ENCODE measurements at places on chromosomes 12 and 14. TPM values are rescaled to one million over a fixed set of nuclear protein-coding genes. Genes with fewer than 3 reads are reported as not detected.

Gene PRKD1
- 2.7 TPM for total RNA-seq

DNA sequence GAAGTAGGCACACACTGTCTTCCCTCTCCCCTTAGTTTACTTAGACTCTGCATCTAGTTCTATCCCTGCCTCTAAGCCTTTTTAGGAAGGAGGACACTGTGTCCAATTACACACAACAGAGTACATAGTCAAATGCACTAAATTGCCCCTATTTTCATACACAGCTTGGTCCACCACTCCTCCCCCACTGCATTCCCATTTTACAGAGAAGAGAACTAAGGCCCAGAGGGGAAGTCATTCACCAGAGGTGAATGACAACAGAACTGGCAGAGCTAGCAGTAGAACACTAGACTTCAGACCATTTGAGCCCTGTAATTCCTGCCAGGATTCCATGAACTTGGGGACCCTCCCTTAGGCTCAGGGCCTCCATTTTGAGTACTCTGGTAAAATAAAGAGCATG, 1.1 kb upstream of the JPH4 start:
- peaks cover 6% of the 10 kb centered on the region for H3K36me3 ChIP-seq
- no peak for DNase-seq
- H3K27me3 ChIP-seq = peaks cover 7% of the 10 kb centered on the region

Gene DPPA3
- total RNA-seq = 2.0 TPM

Gene GLIPR1L2
- 0.09 TPM for total RNA-seq

GRCh38 chr12:120041386-120042231, 52.6 kb downstream of the BICDL1 start:
- no peaks in the 10 kb centered on the region for H3K27me3 ChIP-seq
- no peaks in the 10 kb centered on the region for H3K36me3 ChIP-seq
- no peak for DNase-seq
- H3K4me3 ChIP-seq = no peak overlapping the region

Gene MUCL1
- not detected for total RNA-seq

DNA sequence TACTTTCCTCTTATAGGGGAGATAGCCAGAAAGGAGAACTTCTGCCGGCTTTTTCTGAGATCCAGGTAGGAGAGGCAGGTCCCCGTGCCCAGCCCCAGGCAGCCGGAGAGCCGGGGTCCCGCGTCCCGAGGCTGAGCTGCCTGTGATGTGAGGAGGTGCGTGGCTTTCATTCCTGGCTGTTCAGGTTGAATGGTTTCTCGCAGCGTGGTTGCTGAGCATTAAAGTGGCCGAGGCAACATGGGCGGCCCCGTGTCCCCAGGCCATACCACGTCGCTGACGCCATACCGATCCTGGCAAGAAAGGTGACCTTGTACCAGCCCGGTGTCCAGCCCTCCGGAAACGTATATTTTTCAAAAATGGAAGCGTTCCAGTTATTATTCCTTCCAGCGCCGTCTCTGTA, 116.7 kb upstream of the MYL2 start:
- H3K4me3 ChIP-seq = no peak overlapping the region
- H3K4me1 ChIP-seq = no peaks in the 10 kb centered on the region
- no peak for DNase-seq
- H3K27me3 ChIP-seq = peaks cover 11% of the 10 kb centered on the region
- no peak overlapping the region for H3K27ac ChIP-seq
- H3K36me3 ChIP-seq = peaks cover 6% of the 10 kb centered on the region

DNA sequence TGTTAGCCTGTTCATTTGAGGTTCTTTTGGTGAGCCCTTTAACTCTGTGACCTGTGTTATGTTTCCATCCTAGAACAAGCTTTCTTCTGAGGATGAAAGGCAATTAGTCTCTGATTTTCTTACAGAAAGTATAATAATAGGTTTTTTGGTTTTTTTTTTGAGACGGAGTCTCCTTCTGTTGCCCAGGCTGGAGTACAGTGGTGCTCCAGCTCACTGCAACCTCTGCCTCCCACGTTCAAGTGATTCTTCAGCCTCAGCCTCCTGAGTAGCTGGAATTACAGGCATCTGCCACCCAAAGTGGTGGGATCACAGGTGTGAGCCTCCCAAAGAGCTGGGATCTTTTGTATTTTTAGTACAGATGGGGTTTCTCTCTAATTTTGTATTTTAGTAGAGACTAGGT, 52.7 kb upstream of the SYNE2 start:
- H3K27ac ChIP-seq = no peak overlapping the region
- no peaks in the 10 kb centered on the region for H3K36me3 ChIP-seq
- H3K4me1 ChIP-seq = no peaks in the 10 kb centered on the region

DNA sequence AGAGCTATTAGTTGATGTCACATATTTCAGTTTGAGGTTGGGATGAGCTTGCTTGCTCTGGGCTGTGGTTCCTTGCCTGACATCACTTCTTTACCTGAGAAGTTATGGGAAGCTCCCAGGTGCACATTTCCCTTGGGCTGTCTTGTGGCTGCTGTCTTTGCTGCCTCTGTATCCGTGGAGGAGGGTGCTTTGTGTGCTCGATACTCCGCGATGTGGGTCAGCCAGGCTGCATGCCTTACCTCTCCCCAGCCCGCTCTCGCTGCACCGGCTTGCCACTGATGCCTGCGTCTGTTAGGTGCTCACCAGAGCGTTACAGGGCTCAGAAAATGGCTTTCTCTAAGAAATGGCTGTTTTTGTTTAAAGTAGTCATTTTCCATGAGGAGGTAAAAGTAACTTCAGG, 19.6 kb downstream of the PELI2 start:
- peak; percentile 34 for DNase-seq
- H3K4me3 ChIP-seq = peak overlapping the region; percentile 53
- H3K36me3 ChIP-seq = no peaks in the 10 kb centered on the region
- H3K27me3 ChIP-seq = no peaks in the 10 kb centered on the region

DNA sequence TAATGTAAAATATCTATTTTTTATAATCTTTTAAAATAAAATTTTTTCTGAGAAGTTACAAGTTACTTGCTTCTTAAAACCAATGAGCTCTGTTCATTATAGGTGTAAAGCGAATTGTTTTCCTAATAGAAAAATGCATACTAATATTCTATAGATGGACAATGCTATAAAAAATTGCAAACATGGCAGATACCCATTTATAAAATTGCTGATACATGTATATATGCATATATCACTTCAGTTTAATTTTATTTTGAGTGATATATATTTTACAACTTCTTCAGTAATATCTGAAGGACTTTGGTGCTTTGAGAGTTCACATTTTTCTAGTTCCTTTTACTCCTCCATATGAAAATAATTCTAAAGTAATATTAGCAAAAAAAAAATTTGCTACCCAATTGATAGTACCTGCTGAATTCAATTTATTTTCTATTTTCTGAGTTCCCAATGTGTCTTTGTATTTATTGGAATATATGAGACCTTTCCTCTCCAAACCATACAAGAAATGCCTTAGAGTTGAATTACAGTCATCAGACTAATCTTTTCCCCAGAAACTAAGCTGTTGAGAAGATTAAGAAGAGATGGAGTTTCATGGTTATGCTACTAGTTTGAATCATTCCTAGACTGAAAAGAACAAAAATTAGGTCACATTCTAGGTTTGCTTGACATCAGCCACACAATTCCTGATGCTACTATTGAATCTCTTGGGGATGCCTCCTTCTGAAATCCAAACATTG, 1937.5 kb upstream of the SEL1L start:
- H3K4me1 ChIP-seq = no peaks in the 10 kb centered on the region
- H3K27ac ChIP-seq = no peak overlapping the region
- H3K4me3 ChIP-seq = no peak overlapping the region

DNA sequence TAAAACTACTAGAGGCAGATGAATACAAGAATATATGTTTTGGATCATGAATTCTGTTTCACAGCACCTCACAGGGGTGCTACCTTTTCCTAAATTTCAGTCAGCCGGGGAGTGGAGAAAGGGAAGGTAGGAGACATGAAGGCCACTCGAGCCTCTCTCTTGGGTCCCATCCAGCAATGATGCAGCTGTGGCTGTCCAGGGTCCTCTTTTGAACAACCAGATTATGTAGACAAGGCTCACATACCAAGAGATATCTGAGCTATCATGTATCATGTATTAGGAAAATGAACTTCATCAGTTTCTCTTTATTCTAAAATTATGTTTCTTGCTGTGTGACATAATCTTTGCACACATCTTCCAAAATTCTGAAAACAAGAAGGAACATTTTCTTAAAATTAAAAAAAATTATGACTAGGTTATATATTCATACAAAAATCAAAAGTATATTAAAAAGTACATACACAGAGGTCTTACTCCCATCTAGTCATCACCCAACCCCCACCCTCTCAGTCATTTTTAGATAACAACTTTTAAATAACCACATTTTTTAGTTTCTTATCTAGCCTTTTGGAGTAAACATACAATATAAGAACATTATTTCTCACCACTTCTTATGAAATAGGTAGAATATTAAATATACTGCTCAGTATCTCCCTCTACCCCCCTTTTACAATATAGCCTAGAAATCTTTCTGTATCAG, 88.7 kb downstream of the ACADS start:
- no peak overlapping the region for H3K4me3 ChIP-seq
- DNase-seq = no peak
- peaks cover 4% of the 10 kb centered on the region for H3K36me3 ChIP-seq
- no peaks in the 10 kb centered on the region for H3K4me1 ChIP-seq
- no peaks in the 10 kb centered on the region for H3K27me3 ChIP-seq

GRCh38 chr12:19171731-19172130, 42.2 kb downstream of the PLEKHA5 start:
- no peaks in the 10 kb centered on the region for H3K27me3 ChIP-seq
- DNase-seq = no peak
- H3K4me3 ChIP-seq = no peak overlapping the region
- H3K36me3 ChIP-seq = peaks cover 6% of the 10 kb centered on the region

DNA sequence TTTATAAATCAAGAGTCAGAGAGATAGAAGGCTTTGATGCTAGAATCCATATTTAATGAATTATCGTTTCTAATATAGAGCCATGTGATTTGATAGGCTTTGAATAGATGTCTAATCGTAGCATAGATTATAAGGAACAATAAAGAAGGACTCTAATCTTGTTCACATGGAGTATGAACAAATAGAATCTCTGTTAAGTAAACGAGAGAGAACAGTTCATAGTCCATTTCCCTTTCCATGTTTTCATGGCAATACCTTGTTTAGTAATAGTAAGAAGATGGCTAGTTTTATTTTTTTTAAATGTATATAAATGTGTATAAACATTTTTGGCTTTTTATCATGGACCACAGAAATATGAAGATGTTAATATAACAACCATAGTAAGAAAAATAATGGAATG, 32.3 kb upstream of the RAD51AP1 start:
- no peak overlapping the region for H3K27ac ChIP-seq
- no peak overlapping the region for H3K4me3 ChIP-seq
- H3K36me3 ChIP-seq = peaks cover 16% of the 10 kb centered on the region
- no peak for DNase-seq
- H3K27me3 ChIP-seq = no peaks in the 10 kb centered on the region

Gene PTPN21
- 14.3 TPM for total RNA-seq

Gene NR1H4
- not detected for total RNA-seq

GRCh38 chr12:1488908-1489381, 105.4 kb downstream of the FBXL14 start:
- H3K36me3 ChIP-seq = peaks cover 18% of the 10 kb centered on the region
- DNase-seq = no peak
- no peak overlapping the region for H3K27ac ChIP-seq
- no peaks in the 10 kb centered on the region for H3K4me1 ChIP-seq
- no peaks in the 10 kb centered on the region for H3K27me3 ChIP-seq

GRCh38 chr12:127785540-127785939, 481.4 kb upstream of the TMEM132C start:
- DNase-seq = no peak
- no peaks in the 10 kb centered on the region for H3K4me1 ChIP-seq
- H3K36me3 ChIP-seq = no peaks in the 10 kb centered on the region
- H3K27me3 ChIP-seq = no peaks in the 10 kb centered on the region
- H3K4me3 ChIP-seq = no peak overlapping the region

Gene TAS2R9
- total RNA-seq = not detected

Gene SPRING1
- 44.2 TPM for total RNA-seq

- H3K27ac ChIP-seq = no peak overlapping the region
- H3K36me3 ChIP-seq = no peaks in the 10 kb centered on the region
- no peak overlapping the region for H3K4me3 ChIP-seq
- DNase-seq = peak; percentile 34
Observed at GRCh38 chr14:26394150-26394810, 203.6 kb downstream of the NOVA1 start.

DNA sequence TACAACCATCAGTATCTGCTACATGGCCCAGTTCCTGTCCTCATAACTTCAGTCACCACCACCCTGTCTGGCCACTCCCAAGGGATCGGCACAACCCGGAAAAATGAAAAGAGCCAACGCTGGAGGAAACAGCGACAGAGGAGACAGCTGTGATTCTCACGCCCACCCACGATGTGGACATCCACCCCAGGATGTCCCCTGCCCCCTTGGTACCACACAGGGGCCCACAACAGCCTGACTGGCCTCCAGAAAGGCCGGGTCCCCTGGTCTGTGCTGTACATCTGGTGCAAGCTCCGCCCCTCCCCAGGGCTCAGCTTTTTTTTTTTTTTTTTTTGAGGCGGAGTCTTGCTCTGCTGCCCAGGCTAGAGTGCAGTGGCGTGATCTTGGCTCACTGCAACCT, 12.5 kb downstream of the RPS6KL1 start:
- H3K4me1 ChIP-seq = no peaks in the 10 kb centered on the region
- no peak overlapping the region for H3K27ac ChIP-seq
- no peak overlapping the region for H3K4me3 ChIP-seq
- no peak for DNase-seq
- no peaks in the 10 kb centered on the region for H3K27me3 ChIP-seq

Gene ATXN3
- 26.7 TPM for total RNA-seq

Gene METAP2
- total RNA-seq = 140 TPM

Gene CLEC12A
- not detected for total RNA-seq

Gene SIX6
- not detected for total RNA-seq
